ENCODE measurements at places on chromosomes 16 and 17.

- DNase-seq, result no peak
These were observed 103.6 kb downstream of the PRKCA start for GRCh38 chr17:66405836-66406677.

DNA sequence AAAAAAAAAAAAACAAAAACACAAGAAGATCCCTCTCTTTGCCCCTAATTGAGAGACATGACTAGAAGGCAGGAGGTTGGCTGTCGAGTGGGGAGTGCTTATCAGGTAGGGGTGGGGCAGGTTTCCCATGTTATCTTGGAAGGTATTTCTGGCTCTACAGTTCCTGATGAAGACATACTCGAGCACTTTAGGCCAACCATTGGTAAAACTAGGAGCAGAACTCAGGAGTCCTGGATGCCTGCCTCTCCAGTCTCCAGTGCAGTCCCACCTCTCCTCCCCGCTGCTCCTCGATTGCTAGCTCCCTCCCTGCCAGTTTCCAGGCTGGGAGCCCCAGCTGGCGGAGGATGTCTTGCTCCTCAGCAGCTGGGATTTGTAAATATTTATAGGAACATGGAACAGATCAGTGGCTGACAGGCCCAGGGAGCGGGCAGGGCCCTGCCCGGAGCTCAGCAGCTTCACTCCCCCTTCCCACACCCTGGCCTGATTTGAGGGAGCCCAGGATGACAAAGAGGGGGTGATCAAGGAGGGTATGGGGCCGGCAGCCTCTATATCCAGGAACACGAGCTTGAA, 11.4 kb upstream of the C1QL1 start:
- no peak for DNase-seq

DNA sequence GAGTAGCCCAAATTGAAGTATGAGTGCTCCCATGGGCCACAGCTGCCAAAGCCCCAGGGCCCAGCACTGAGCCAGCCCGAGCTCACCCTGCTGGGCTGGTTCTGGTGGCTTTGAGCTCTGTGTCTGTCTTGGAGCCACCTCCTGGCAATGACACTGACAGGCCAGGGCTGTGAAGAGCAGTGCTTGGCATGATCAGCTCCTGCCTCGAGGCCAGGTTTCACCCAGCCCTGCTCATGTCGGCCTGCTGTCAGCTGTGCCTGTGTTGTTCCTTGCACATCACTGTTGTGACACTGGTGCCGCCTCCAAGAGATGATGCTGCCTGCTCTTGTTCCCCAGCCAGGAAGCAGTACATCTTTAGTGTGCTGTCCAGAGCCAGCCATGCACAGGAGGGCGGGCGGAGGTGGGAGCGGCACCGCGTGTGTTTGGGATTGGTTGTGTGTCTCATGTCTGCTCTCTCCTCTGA, 26.0 kb downstream of the PLD6 start:
- DNase-seq, result no peak

GRCh38 chr17:17063546-17064122, 21.4 kb downstream of the MPRIP start:
- no peak for DNase-seq

- no peak for DNase-seq
These were observed 71.9 kb upstream of the NOG start for GRCh38 chr17:56521414-56522141.

GRCh38 chr16:67240506-67240905, 6.8 kb downstream of the FHOD1 start:
- DNase-seq, result no peak

DNA sequence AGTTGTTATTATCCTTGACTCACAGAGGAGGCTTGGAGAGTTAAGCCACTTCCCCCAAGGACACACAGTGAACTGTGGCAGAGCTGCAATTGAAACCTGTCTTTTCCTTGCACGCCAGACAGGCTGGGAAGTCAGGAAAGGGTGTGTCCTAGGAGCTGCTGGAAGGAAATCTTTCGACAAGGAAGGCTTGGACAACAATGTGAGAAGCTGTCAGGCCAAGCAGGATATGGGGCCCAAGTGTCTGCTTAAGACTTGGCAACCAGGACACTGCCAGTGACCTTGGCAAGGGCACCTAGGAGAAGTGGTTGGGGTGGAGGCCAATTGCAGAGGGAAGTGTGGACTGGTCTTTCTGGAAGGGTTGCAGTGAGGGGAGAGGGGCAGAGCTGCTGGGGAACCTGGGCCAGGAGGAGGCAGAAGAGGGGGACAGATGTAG, 2.1 kb upstream of the CAMKK1 start:
- DNase-seq, result no peak

DNA sequence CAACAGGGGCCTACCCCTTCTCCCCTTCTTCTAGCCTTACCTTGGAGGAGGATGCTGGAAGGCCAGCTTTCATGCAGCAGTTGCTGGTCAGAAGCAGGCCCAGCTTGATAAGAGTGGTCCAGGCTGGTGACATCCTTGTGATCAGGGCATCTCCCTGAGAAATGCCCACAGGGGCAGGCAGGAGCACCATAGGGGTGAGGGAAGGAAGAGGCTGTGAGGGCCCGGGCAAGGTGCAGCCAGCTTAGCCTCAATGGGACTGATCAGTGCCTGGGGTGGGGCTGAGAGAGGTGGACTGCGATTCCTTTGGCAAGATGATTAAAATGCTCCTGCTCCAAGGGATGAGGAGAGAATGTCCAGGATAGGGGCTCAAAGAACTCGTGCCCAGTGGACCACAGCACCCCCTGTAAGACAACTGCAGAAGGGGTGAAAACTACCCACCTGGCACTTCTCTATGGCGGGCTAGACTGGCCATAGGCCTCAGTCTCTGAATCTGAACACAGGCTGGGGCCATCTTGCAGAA, 9.5 kb upstream of the GALK1 start:
- no peak for DNase-seq

- no peak for DNase-seq
These were observed 38.2 kb upstream of the DOC2B start for GRCh38 chr17:219696-220095.

DNA sequence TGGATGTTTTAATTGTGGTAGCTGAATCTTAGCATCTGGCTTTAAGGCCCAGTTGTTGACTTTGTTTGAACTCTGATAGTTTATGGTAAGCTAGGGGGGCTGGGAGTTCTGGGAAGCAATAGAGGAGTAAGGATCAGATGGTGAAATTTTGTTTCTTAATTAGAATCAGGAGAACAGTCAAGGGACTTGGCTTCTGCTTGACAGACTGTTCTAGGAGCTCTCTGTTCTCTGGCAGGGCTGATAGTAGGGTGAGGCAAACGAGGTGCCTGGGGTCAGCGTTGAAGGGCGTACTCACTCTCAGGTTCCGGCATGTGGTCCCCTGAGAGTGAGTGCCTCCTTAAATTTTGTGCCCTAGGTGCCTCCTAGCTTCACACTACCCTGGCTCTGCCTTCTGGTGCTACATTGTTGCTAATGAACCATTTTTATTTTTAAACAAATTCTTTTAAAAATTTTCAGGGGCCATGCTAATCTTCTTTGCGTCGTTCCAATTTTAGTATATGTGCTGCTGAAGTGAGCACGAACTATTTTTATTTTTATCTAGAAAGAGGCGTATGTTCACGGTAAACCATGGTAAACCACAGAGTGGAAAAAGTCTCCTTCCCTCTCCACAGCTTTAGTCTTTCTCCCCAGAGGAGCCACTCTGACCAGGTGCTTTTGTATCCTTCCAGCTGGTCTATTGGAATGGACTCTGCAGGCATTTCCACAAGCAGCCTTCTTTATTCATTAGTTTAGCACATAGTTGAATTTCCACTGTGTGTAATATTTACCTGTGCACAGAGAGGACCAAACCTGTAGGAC, 19.7 kb downstream of the SLC7A6 start:
- DNase-seq, result no peak

DNA sequence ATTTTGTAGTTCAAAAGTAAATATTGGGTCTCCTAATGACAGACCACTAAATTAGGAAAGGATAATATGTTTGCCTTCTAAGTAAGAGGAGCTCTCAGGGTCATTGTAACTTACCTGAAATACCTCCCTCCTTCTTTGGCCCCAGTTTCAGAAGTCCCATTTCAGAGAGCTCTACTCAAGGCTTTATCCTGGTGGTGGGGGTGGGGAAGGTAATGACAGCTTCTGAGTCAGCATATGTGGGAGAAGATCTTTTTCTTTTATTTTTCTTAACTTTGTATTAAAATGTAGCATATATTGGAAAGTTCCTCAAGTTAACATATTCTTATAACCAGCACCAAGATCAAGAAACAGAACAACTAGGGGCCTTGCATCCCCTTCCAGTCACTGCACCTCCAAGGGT, 16.9 kb upstream of the GINS3 start:
- no peak for DNase-seq

DNA sequence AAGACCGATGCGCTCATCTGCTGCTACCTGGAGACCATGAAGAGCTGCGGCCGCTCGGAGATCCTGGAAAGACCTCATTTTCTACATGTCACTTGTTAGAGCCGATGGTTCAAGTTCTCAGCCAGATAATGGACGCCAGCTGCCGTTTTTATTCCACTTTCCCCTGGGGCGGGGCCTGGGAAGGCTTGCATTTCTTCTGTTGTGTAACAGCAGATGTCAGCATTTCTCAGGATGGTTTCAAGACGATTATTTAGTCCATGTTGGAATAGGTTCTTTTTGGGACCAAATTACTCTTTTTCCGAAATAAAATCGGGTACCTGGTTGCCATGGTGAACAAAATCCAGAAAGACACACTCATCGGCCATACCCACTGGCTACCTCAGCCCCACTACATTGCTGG, 1418.3 kb downstream of the CDH11 start:
- no peak for DNase-seq

GRCh38 chr17:28406473-28406814, 432 bp upstream of the SLC46A1 start:
- DNase-seq, result no peak

DNA sequence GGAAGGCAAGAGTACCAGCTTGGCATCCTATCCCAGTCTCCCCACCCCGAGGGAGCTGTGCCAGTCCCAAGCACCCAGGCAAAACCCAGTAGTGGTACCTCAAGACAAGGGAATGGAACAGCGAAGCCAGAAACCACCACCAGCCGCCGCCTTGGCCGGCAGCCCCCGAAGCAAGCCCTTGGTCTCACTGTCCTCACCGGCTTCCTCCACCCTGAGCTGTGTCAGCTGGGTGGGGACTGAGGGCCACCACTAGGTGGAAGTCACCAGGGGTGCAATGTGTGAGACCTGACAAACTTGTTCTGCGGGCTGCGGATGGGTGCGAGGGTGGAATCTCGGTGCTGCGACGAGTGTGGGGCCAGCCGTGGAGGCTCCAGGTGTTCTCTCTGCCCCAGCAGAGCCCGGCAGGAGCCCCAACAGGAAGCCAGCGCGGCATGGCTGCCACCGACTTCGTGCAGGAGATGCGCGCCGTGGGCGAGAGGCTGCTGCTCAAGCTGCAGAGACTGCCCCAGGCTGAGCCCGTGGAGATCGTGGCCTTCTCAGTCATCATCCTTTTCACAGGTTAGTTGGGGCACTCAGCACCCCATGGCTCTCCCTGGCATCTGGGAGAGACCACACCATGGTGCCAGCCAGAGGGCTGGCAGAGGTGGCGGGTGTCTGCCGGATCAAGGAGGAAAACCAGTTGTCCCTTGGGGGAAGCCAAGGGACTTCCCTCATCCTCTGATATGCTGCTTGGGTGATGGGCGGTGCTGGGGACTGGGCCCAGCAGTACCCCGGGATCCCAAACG, 6.7 kb downstream of the SMIM5 start:
- DNase-seq, result no peak

- peak; percentile 46 for DNase-seq
These were observed 10.5 kb downstream of the DOK4 start for GRCh38 chr16:57475711-57476339.

DNA sequence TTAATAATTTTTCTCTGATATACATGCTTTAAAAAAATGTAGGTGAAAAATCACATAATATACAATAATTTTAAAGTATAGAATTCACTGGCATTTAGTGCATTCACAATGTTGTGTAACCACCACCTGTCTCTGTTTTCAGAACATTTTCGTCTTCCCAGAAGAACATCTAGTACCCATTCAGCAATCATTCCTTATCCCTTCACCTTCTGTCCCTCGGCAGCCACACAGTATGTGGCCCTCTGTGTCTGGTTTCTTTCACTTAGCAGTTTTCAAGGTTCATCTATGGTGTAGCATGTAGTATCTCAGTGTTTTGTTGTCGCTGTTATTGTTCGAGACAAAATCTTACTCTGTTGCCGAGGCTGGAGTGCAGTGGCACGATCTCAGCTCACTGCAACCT, 33.6 kb downstream of the PRPSAP2 start:
- DNase-seq, result no peak

- peak; percentile 46 for DNase-seq
These were observed 60.4 kb downstream of the SLFN11 start for GRCh38 chr17:35312790-35313711.

DNA sequence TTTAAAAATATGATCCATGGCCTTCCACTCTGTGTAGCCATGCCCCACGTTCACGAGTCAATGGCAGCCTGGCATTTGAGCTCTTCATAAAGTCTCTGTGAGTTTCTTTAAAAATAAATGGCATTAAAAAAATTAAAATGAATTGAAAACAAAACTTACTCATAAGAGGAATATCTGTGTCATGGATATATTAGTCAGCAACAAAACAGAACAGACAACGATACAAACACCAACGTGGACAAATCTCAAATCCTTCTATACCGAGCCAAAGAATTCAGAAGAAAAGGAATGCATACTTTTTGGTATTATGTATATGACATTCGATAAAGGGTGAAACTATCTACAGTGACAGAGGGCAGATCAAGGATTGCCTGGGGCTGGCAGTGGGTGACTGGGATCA, 8.2 kb upstream of the CMIP start:
- DNase-seq, result no peak

DNA sequence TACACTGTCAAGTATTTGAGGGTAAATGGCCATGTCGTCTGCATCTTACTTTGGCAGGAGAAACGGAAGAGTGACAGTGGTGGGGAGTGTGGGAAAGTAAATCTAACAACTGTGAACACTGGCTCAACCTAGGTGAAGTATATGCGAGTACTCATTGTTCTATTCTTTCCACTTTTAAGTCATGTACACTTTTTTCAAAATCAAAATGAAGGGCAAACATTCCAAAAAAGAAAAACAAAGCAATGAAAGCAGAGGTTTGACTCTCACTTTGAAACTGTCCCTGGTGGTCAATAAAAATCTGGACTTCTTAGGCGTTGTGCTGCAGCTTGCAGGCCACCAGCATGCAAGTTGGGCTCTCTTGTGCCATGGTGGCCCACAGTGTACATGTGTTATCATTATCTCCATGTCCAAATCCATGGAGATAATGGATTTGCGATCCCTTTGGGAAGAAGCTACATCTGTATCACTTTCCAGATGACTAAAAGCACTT, 32.7 kb downstream of the STAT5B start:
- DNase-seq, result no peak

GRCh38 chr16:55508941-55509931, at the start of gene LPCAT2:
Gene LPCAT2 (plus strand): TSS chr16:55509072. CDS start chr16:55509182, 110 bp downstream.
- peak; percentile 43 for DNase-seq

All from stimulated activated CD4-positive, alpha-beta T cell treated with anti-CD3 and anti-CD28 coated beads, Interleukin-12 subunit alpha, Interleukin-12 subunit beta, amount 100 ng/mL, for 24 hours (primary cell).